Suprapubic skin (tissue), 4 donors: ENCODE measurements at places on chromosomes 3 and 15. TPM values are rescaled to one million over a fixed set of nuclear protein-coding genes. Genes with fewer than 3 reads are reported as not detected.

Gene DGKG
- 4.0 TPM for total RNA-seq

GRCh38 chr3:155158346-155159037, 78.4 kb downstream of the MME start:
- DNase-seq: no peak

Gene MEGF11
- total RNA-seq: 2.4 TPM

Gene AADAC
- total RNA-seq: 19.1 TPM

DNA sequence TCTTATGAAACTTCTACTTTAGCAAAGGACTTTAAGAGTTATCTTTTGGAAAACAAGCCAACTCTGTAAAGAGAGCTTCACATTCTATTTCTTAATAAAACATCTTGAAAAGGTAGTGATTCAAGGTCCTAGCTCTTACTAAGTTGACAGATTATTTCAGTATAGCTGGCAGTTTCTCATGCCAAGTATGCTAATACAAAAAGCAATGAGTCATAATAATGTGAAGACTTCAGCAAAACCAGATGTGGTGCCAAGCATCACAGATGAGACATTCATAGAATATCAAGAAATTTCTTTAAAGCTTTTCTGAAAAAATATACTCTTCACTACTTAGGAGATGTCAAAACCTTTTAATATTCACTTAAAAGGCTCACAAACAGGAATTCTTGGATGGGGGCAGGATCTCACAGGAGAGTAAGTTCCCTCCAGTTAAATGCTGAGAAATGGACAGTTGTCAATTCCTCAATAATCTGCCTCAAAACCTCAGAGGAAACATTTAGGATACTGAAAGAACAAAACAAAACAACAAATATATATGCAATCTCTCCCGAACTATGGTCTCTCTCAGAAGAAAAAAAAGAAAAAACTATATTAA, 45.6 kb downstream of the DCBLD2 start:
- DNase-seq: no peak

Gene GOLGA8R
- 3.0 TPM for total RNA-seq

DNA sequence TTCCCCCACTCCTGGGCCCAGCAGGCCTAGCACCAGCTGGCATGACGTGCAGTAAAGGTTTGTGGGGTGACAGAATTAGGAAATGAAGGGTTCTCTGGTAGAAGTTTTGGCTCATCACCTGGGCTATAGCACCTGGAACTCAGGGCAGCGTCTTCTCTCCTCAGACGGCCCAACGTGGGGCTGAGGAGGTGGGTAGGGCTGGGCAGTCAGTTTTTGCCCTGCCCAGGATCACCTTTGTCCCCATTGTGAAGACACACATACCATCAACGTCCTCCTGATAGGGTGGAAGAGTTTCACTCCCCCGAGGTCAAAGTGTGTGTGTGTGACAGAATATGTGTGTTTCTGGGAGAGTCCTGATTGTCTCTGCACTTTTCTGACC, 12.1 kb downstream of the KBTBD13 start:
- DNase-seq: no peak

Gene WDR93
- not detected for total RNA-seq

Gene UBA7
- 24.9 TPM for total RNA-seq

GRCh38 chr3:58237941-58238681, 519 bp downstream of the ABHD6 start:
- peak; percentile 82 for DNase-seq

GRCh38 chr3:122800031-122800430, 5.2 kb downstream of the SLC49A4 start:
- DNase-seq: no peak

- DNase-seq: no peak
Observed at GRCh38 chr3:123371859-123372685, 76.8 kb downstream of the ADCY5 start.

Gene SLC15A2
- 0.76 TPM for total RNA-seq

Gene RAP2B
- 23.7 TPM for total RNA-seq

Gene MESP1
- 1.2 TPM for total RNA-seq

- no peak for DNase-seq
Observed at GRCh38 chr15:91921188-91921842, 67.8 kb downstream of the SLCO3A1 start.

DNA sequence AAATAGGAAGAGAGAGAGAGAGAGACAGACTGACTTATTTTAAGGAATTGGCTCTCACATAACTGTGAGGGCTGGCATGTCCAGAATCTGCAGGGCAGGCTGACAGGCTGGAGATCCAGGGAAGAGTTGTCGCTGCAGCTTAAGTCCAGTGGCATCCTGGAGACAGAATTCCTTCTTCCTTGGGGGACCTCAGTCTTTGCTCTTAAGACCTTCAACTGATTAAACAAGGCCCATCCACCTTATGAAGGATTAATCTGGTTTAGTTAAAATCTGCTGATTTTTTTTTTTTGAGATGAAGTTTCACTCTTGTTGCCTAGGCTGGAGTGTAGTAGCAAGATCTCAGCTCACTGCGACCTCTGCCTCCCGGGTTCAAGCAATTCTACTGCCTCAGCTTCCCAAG, 128.0 kb upstream of the ALDH1A3 start:
- no peak for DNase-seq

Gene RPUSD2
- 8.1 TPM for total RNA-seq

DNA sequence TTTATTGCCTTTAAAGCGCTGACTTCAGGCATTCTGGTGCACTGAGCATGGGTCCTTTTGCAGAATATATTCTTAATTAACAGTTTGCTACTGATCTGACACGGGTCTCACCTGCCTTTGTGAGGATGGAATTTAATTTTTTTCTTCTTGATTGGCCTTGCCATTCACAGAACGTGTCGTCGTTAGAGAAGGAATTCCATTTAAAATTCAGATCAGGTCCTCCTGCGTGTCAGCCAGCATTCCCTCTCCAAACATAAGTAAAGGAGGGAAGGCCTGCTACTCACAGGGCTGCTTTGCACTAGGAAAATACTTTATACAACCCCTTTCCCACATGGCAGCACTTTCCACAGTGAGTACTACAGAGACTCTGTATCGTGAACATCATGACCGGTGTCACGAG, 492.7 kb downstream of the NTRK3 start:
- no peak for DNase-seq

DNA sequence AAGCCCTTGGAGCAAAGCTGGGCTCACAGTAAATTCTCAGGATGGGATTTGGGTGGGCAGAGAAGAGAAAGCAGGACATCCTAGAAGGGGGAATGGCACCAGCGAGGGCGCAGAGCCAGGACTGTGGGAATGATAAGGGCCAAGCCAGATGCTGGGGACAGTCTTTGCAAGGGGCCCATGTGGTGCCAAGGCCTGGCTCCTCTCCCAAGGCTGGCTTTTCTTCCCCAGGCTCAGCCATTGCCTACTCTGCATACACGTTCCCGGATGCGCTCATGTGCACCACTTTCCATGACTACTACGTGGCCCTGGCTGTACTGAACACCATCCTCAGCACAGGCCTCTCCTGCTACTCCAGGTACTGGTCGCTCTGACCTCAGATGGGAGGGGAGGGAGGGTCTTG, 24.7 kb upstream of the KIF23 start:
- no peak for DNase-seq

Gene CDCP1
- total RNA-seq: 77.4 TPM

DNA sequence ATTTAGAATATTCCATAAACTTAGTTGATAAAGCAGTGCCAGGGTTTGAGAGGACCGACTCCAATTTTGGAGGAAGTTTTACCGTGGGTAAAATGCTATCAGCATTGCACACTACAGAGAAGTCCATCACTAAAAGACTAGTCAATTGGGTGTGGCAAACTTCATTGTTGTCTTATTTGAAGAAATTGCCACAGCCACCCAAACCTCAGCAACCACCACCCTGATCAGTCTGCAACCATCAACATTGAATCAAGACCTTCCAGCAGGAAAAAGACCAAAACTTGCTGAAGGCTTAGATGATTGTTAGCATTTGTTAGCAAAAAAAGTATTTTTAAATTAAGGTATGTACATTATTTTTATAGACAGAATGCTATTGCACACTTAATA, 60.5 kb downstream of the KLF13 start:
- no peak for DNase-seq

GRCh38 chr3:185342459-185343174, 20.3 kb upstream of the MAP3K13 start:
- DNase-seq: no peak

GRCh38 chr3:9791127-9791526, 1.1 kb downstream of the TADA3 start:
- no peak for DNase-seq

- no peak for DNase-seq
Observed at GRCh38 chr15:35181538-35181937, 96.4 kb upstream of the NANOGP8 start.

GRCh38 chr3:13785351-13785750, 94.5 kb downstream of the WNT7A start:
- DNase-seq: no peak

- DNase-seq: no peak
Observed at GRCh38 chr3:172405914-172406313, 42.3 kb downstream of the GHSR start.

DNA sequence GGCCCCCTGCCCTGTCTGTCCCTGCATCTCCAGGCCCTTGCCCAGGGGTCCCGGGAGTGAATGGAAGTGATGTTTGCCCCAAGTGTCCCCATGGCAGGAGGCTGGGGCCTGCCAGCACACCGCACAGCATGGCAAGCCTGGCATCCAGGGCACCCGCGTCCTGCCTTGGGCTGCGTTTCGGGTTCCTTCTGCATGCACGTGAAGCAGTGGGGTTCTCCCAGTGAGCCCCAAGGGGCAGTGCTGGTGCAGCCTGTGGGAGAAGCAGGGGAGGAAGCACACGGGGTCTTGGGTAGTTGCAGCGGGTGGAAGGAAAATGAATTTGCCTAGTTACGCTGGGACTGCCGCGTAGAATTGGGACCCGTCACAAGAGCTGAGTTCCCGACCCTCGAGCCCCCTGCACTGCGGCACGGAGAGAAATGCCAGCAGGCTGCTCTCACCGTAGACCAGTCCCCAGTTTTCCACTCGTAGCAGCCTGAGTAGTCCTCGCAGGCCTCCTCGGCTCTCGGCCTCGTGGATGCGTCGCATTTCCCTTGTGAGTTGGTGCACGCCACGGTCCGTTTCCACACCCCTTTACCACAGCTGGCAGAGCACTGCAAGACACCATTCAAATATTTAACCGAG, 259.5 kb upstream of the LYSMD4 start:
- no peak for DNase-seq

- DNase-seq: peak; percentile 86
Observed at GRCh38 chr3:13091898-13092611, 18.8 kb upstream of the IQSEC1 start.

DNA sequence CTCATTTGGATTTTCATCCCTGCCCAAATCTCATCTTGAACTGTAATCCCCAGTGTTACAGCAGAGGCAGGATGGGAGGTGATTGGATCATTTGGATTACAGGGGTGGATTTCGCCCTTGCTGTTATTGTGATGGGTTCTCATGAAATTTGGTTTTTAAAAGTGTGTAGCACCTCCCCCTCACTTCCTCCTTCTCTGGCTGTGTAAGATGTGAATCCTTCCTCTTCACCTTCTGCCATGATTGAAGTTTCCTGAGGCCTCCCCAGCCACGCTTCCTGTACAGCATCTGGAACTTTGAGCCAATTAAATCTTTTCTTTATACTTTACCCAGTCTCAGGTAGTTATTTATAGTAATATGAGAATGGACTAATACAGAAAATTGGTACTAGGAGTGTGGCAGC, 316.8 kb downstream of the PLCL2 start:
- DNase-seq: no peak

DNA sequence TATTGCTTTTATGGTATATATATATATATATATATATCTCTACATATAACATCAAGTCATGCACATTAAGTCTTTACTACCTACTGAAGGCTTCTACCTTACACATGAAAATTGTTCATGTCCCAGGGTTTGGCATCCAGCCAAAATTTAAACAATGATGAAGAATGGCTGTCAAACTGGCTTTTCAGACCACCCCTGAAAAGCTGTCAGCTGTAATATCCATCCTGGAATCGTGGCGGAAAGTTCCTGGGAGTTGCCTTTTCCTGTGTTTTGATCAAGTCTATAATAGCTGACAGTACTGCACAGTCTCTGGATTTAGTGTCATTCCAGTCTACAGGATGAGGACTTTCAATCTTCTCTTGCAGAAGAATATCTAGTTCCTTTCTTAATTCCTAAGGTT, 48.3 kb downstream of the DHX36 start:
- no peak for DNase-seq

- DNase-seq: no peak
Observed at GRCh38 chr3:155239960-155240359, 53.5 kb downstream of the STRIT1 start.

- DNase-seq: no peak
Observed at GRCh38 chr3:144636833-144637232, 665.2 kb downstream of the DIPK2A start.

GRCh38 chr3:9250236-9250635, 790 bp upstream of the SRGAP3 start:
- DNase-seq: no peak

DNA sequence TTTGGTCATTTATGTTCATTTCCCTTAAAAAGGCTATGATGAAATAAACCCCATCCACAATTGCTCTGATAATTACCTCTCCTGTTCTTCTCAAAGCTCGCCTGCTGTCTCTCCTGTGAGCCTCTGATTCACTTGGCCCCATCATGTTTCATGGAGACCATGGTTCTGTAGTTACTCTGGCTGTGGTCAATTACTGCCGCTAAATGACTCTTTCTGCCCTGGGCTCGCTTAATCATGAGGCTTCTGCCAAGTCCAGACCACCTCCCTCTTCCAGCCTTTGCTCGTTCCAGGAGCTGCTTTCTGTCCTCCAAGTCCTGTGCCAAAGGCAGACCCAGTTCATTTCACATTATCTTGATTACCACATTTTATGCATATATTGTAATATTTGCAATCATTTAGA, 91.9 kb downstream of the THSD4 start:
- no peak for DNase-seq

Gene P2RY1
- 15.9 TPM for total RNA-seq

DNA sequence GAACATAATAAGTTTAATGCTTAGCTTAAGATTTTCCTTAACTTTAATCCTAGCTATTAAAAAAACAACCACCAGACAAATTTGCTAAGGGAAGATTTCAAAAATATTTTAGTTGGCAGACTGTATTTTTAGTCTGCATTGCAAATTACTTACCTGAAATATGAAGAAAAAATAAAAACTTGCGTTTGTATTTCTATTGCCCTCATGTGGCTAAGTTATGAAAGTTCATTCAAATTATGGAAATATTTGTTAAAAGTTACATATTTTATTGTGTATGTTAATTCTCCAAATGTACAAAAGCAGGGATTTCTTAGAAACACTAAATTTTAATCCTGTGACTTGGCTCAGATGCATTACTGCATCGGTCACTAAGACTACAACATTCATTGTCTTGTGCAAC, 15.0 kb downstream of the GTF2A2 start:
- DNase-seq: no peak

DNA sequence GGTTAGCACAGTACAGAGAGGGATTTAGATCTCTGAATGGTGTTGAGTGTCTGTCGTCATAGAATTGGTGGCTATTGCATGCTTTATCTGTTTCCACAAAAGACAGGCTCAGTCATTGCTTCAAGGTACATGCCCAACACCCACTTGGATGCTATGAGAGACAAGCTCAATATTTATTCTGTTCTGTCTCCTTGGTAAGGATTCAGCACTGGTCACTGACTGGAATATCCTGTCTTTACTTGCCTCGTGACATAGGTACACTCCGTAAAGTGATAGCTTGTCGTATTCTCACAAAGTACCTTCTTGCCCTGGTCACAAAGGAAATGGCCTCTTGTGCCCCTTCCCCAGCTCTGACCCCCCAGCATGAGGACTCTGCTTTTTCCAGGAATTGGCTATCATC, 72.8 kb upstream of the CTNNB1 start:
- no peak for DNase-seq

Gene ISL2
- total RNA-seq: not detected

GRCh38 chr3:66383998-66384745, 116.7 kb downstream of the LRIG1 start:
- no peak for DNase-seq

- no peak for DNase-seq
Observed at GRCh38 chr15:84924077-84924731, 39.7 kb downstream of the SLC28A1 start.
